ENCODE measurements at places on chromosomes 5 and 9.
A peak's percentile ranks its signal among the peaks of the same experiment; 100 is the strongest.

GRCh38 chr5:2762744-2763532 lies 11.5 kb upstream of the IRX2 start:
- DNase-seq: no peak

GRCh38 chr5:172721455-172722326 lies 49.3 kb downstream of the DUSP1 start:
- DNase-seq: no peak

DNA sequence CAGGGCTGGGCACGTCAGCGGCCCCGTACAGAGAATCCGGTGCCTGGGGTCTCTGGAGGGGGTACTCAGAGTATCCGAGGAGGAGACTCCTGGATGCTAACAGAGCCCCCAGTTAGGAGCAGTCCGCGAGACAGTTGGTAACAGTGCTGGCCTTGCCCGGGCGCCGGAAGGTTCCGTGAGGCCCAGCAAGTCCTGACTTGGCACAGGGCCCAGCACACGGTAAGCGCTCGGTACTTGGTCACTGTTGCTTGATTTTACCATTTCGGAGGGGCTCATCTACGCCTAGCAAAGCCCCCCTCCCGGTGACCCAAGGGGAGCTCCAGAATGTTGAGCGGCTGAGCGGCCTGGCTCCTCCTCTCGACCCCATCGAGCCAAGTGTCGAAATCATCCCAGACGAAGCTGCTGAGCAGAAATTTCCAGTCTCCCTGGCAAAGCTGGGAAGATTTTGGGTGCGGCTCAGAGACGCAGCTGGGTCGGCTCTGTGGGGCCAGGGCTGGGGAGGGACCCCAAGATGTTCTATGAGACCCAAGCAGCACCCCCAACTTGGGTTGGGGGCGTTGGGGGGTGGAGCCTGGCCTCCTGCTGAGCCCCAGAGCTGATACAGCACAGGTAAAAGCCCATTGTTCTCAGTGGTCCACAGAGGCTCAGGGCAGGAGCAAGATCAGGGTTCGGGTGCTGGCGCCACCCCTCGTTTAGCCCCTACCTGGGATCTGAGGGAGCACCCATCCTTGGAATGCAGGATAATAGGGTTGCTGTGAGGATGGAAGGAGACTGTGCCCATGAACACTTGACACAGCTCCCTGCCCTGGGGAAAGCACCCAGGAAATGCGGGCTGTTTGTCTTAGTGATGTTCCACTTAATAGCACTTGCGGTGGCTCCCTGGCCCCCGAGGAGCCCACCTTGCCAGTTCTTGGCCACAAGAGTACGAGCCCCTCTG lies 137.2 kb downstream of the C9orf50 start:
- DNase-seq: peak; percentile 66

GRCh38 chr5:75701856-75702255 lies 15.4 kb downstream of the POC5 start:
- DNase-seq: no peak

DNA sequence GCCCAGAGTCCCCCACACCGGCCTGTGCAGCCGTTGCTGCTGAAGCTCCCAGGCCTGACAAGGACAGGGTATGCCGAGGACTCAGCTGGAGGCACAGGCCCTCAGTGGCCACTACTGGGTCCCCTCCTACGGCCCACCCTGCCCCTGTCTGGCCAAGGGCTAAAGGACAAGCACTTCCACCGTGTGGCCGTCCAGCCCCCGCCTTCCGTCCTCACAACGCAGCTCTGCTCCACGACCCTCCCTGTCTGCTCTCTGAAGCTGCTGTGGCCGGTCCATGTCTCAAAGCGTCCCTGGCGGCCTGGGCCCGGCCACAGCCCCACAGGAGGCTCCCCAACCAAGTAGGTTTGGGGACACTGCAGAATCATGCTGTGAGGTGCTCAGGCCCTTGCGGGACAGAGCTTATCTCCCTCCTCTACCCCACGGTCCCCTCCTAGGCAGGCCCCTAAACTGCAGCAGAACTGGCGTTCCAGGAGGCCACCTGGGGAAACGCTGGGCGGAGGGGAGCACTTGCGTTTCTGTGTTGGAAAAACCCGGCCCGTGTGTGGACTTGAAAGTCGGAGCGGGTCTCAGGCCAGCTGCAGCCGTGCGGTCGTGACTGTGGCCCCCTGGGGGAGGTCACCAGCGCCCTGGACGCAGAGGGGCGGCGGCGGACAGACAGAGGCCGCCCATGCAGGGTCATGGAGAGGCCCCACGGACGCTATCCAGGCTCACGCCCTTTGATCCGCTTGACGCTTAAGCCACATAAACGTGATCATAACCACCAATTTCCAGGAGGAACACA lies 45.6 kb downstream of the NKD2 start:
- no peak for DNase-seq

- no peak for DNase-seq
Observed at GRCh38 chr9:76302543-76302942, 91.7 kb downstream of the RFK start.

- DNase-seq: no peak
Observed at GRCh38 chr9:38073882-38074281, 4.9 kb upstream of the SHB start.

- DNase-seq: no peak
Observed at GRCh38 chr9:13128266-13128860, 151.1 kb downstream of the MPDZ start.

GRCh38 chr9:13646500-13647021 lies 367.1 kb upstream of the MPDZ start:
- no peak for DNase-seq

DNA sequence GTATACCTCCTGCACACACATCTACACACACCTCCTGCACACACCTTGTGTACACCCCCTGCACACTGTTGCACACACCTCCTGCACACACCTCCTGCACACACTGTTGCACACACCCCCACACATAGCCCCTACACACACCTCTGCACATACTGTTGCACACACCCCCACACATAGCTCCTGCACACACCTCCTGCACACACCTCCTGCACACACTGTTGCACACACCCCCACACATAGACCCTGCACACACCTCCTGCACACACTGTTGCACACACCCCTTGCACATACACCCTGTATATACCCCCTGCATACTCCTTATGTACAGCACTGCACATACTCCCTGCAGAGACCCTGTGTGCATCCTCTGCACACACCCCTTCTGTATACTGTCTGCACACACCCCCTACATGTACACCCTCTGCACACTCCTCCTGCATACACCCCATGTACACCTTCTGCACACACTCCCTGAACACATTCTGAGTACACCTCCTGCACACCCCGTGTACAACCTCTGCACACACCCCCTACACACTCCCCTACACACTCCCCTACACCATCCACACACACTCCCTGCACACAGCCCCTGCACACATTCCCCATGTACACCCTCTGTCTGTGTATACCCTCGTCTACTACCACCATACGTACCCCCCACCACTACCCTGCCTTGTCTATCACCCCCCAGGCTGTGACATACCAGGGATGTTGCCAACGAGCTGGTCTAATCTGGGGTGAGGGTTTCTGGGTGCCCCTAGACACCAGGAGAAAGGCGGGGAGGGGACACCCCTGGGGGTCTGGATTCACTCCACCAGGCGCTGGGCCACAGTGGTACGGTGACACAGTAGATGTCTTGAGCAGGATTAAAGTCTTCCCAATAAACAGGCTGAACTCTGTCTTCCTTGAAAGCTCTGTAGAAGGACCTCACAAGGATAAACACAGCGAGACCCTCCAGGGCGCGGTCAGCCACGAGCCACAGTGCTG lies 1.1 kb upstream of the CEP72 start:
- DNase-seq: no peak

GRCh38 chr9:80134487-80134886 lies 562.7 kb downstream of the TLE4 start:
- no peak for DNase-seq

- DNase-seq: no peak
Observed at GRCh38 chr5:113102121-113102531, 125.5 kb downstream of the DCP2 start.

GRCh38 chr5:72452515-72453245 lies 54.5 kb downstream of the ZNF366 start:
- DNase-seq: peak; percentile 80

- no peak for DNase-seq
Observed at GRCh38 chr9:120711354-120711753, 2.9 kb downstream of the MEGF9 start.

- DNase-seq: no peak
Observed at GRCh38 chr9:10080012-10080411, 532.8 kb downstream of the PTPRD start.

DNA sequence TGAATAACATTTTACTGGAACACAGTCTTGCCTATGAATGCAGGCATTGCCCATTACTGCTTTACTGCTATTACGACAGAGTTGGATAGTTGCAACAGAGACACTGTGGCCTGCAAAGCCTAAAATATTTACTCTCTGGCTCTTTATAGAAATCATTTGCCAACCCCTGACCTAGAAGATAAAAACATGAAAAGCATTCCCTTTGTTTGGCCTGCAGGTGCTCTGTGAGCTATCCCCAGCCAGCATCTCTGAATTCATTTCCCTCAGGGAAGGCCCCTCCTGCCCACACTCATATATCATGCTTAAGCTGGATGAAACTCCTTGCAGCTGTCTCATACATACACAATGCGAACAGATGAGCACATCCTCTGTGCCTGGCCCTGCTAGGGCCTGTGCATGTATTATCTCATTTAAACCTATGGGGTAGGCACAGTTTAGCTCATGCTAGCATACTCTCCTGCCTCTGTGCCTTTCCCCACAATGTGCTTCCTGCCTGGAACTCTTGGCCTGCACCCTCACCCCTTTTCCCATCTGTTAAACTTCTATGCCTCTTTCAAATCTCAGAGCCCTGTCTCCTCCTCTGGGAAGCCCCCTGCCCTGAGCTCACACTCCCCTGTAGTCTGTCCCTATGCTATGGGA lies 193.1 kb downstream of the PAX5 start:
- DNase-seq: no peak

- no peak for DNase-seq
Observed at GRCh38 chr9:22997923-22998322, 551.3 kb downstream of the DMRTA1 start.

DNA sequence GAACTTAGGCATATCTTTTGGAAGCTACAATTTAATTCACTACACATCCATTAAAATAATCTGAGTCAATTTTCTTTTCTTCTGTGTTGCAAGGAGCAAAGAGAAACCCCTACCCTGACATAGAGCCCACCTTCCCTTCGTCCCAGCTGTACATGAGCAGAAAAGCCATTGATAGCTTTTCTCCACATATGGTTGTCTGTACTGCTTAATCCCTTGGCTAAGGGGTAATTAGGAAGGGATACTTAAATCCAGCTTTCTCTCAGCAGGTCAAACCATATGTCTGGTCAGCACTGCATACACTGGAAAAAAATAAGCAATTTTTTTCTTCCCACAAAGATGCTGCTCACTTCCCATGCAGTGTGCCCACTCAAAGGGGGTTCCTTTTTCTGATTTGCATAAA lies 94.7 kb upstream of the RAD23B start:
- no peak for DNase-seq

- DNase-seq: no peak
Observed at GRCh38 chr9:125998837-125999503, 251.8 kb downstream of the PBX3 start.
